ENCODE measurements at places on chromosomes 6 and 20. TPM values are rescaled to one million over a fixed set of nuclear protein-coding genes. Genes with fewer than 3 reads are reported as not detected.

EPHA7 gene
- total RNA-seq = not detected

DNA sequence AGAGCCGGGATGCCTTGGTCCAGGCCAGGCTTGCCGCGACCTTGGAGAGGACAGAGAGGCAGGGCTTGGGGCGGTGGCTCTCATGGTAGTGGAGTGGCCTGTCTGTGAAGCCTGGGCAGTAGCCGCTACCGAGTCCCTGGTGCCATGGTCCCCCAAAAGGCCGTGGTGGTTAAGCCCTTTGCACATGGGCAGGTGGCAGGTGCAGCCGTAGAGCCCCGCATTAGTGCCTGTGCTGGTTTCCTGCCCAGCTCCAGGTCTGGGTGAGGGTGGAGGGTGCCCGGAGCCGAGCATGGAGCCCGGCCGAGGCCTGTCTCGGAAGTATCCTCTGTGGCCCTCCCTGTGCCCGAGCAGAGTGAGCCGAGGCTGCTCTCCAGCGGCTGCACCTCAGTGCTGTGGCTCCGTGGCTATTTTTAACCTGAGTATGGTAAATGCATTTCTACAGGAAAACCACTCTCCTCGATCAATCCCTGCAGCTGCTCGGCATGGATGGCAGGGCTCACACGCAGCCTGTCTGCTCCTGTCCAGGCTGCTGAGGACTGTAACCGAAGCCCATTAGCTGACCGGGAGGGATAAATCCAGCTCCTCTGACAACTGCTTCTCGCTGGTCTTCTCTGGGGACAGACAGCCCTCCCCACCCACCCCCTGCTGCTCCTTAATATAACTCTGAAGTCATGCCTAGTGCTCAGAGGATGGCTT lies 36.3 kb upstream of the GATA5 start:
- no peak for DNase-seq

DNA sequence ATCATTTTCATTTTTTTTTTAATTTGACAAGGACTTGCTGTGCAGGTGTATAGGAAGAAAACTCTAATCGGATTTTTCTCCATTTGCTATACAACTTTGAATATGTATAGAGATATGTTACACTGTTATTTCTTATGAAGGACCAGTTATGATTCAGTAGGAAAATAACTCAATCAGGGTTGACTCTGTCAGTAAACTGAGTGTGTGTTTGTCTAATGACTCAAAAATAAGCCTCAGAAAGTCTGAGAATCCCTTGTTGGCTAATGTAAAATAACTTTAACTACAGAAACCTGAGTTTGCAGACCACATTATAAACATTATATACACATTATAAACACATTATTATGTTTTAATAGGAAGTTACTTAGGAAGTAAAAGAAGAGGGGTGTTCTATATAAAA lies 352.6 kb downstream of the RIMS1 start:
- no peak for DNase-seq

HS3ST5 gene
- total RNA-seq = not detected

DNA sequence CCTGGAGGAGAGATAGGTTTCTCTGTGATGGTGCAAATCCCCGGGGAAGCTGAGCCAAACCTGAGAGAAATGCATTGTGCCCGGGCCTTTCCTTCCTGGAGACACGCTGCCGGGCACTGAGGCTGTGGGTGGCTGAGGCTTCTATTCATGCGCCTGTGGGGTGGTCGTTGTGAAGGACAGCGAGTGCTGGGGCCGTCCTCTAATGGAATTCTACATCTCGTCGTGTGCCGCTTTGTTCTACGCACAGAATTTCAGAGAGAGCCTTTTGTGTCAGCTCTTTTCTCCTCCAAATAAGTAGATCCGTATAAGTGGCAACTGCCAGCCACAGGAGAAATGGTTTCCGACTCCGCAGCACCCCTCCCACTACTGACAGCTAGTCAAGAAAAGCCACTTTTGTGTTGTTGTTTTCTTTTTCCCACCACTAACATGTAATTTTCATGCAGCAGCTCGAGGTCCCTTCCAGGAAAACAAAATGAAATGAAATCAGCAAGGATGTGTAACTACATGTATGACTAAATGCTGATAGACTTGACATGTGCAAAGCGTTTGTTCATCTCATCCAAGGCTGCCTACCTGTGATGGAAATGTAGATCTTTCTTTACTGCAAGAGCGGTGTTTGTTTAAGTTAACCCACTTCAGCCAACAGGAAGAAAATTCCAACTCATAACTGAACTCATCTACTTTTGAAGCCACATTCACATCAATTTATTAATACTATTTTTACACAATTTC lies 26.4 kb upstream of the PXDC1 start:
- DNase-seq = no peak

GRCh38 chr6:84077645-84078044 lies 44.1 kb downstream of the MRAP2 start:
- no peak for DNase-seq

- no peak for DNase-seq
Measured at GRCh38 chr20:50744143-50744792, 12.9 kb downstream of the PARD6B start.

DNA sequence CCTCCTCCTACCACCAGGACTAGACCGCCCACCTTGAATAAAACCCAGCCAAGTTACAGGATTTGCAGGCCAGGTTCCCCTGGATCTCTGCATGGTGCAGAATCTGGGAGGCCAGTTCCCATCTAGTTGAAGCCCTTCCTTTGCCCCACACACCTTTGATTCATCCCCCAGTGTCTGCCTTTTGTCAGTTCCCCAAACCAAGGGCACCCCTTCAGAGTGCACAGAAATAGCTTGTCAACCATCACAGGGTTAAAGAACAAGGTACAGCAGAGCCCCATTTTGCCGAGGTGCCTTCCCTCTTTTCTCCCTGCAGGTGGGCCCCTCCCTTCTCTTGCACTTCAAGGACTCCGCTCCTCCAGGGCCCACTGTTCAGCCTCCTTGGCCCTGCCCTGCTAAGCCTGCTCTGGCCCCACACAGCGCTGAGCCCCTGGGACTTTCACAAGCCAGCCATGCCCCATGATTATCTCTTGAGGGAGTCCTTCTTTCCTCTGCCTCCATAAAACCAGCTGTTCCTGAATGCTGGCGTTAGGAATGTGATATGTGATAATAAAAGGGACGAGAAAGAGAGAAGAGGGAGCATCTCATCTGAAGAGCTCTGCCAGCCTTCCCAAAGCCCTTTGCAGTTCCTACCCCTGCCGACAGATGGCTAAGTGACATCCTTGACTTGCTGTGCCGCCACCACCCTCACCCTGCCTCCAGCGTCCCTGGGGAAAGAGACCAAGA lies 280.3 kb downstream of the CDC5L start:
- DNase-seq = no peak

REM1 gene
- total RNA-seq = not detected

DNA sequence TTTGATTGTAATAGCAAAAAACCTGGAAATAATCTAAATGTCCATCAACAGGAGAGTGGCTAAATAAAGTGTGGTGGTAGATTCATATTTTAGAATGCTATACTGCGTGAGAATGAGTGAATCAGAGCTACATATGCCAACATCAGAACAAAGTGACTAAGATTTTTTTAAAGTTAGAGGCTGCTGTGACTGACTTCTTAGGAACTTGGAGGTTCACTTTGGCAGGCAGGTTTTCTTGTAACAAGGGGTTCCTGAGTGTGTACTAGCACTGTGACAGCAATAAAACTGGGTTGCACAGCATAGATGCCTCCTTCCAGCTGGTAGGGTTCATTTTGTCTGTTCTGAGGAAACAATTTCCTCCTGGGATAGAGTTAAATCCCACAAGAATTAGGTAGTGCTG lies 75.3 kb upstream of the ENPP5 start:
- DNase-seq = no peak

DNA sequence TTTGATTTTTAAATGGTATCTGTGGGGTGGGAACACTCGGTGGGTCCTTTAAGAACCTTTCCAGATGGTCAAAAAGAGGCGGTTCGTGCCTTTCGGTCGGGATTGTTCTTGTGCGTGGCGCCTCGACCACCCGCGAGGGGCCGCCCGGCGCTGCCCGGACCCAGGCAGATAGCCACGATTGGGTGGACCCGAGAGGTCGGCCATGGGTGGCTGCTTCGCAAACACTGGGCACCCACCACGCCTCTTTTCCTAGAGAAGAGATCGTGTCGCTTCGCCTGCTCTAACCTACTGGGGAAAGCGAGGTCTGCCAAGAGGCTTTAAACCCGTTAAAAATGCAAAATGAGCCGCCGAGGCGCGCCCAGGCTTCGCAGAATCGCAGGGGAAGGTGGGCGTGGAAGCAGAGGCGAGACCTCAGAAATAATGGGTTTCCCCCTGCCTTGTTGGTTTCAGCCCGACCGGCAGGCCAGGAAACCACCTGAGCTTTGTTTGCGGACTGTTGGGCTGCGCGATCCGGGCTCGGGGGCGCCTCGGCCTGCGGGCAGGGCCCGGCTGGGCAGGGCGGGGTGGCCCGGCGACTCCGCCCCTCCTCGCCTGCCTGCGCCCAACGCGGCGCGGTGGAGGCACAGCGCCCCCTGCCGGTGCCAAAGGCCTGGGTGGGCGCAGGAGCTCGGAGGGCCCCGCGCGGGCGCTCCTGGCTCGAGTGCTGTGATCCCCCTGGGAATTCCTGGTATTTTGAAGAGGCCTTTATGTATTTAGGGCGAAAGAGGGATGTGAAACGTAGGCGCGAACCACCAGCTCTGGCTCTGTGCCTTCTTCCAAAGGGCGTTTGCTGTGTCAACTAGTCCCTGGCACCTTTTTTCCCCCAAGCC lies 1.6 kb downstream of the MARCKS start:
- peak; percentile 87 for DNase-seq

TRIM40 gene
- not detected for total RNA-seq

DNA sequence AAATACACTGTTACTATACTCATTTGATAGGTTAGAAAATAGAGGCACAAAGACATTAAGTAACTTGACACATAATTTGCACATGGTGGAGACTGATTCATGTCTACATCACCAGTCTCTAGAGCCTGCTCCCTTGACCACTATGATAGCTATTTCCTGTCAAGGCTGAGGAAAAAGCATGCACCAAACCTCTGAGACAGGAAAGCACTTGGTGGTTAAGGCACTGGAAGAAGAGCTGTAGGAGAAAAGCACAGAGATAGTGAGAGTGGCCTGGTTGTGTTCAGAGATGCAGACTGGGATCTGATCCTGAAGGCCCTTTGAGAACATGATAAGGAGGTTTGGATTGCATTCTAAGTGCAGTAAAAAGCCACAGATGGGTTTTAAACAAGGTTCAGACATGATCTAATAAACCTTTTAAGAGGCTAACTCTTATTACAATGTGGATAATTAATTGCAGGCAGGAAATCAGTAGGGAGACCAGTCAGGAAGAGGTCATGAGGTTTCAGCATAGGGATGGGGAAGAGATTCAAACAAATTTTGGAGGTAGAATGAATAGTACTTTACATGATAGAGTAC lies 168.9 kb downstream of the PHF3 start:
- no peak for DNase-seq
